H7 (cell line): ENCODE measurements at places on chromosomes 2 and 18. TPM values are rescaled to one million over a fixed set of nuclear protein-coding genes. Genes with fewer than 3 reads are reported as not detected.

Gene PARD6G
- total RNA-seq, result 4.4 and 6.3 TPM in 2 replicates

Gene SNORC
- 1.6 and 5.2 TPM in 2 replicates for total RNA-seq

Gene SLC4A3
- total RNA-seq, result 6.9 and 8.2 TPM in 2 replicates

Gene BOLL
- total RNA-seq, result 0.24 TPM in 1 of 2 replicates, not detected in the other

Gene ABHD1
- 0.55 TPM in 1 of 2 replicates, not detected in the other for total RNA-seq

Gene AMER3
- total RNA-seq, result 0.04 and 0.14 TPM in 2 replicates

Gene IHH
- total RNA-seq, result 1.1 TPM in 2 replicates

Gene HOXD11
- 0.22 TPM in 1 of 2 replicates, not detected in the other for total RNA-seq

Gene POTEJ
- total RNA-seq, result not detected in 2 replicates

Gene SPAG16
- 17.2 and 23.3 TPM in 2 replicates for total RNA-seq

Gene BBS5
- 1.3 and 1.9 TPM in 2 replicates for total RNA-seq

Gene INO80D
- 9.0 and 11.3 TPM in 2 replicates for total RNA-seq

Gene OSR1
- 0.44 TPM in 1 of 2 replicates, not detected in the other for total RNA-seq

Gene CNDP1
- not detected in 2 replicates for total RNA-seq

Gene ZNF519
- 8.3 and 9.5 TPM in 2 replicates for total RNA-seq

Gene CCBE1
- 1.3 and 1.5 TPM in 2 replicates for total RNA-seq

Gene COL4A4
- 0.42 and 0.67 TPM in 2 replicates for total RNA-seq

Gene NXPH2
- 0.55 TPM in 1 of 2 replicates, not detected in the other for total RNA-seq

Gene IGFBP2
- total RNA-seq, result 848 and 859 TPM in 2 replicates

Gene KRTCAP3
- total RNA-seq, result 9.0 and 13.4 TPM in 2 replicates

Gene CYP20A1
- 7.2 and 8.5 TPM in 2 replicates for total RNA-seq

Gene MYOM1
- 0.14 and 0.55 TPM in 2 replicates for total RNA-seq

Gene DIPK1C
- total RNA-seq, result 0.22 TPM in 1 of 2 replicates, not detected in the other

Gene ONECUT2
- total RNA-seq, result 0.62 and 0.89 TPM in 2 replicates

Gene PXDN
- total RNA-seq, result 102 and 124 TPM in 2 replicates

Gene RTP5
- total RNA-seq, result not detected in 2 replicates

Gene NCL
- 148 and 278 TPM in 2 replicates for total RNA-seq

Gene ABCG5
- total RNA-seq, result not detected in 2 replicates

Gene FAM110C
- total RNA-seq, result 2.0 and 2.3 TPM in 2 replicates

Gene LDAH
- 22.5 and 25.4 TPM in 2 replicates for total RNA-seq

Gene IL1RL2
- total RNA-seq, result not detected in 2 replicates

Gene G6PC2
- total RNA-seq, result not detected in 2 replicates

Gene LONRF2
- 0.04 TPM in 1 of 2 replicates, not detected in the other for total RNA-seq

Gene XIRP2
- total RNA-seq, result not detected in 2 replicates

Gene SCYGR1
- total RNA-seq, result not detected in 2 replicates

Gene HPCAL1
- total RNA-seq, result 21.8 and 22.0 TPM in 2 replicates

Gene HOXD13
- total RNA-seq, result 0.07 TPM in 1 of 2 replicates, not detected in the other

Gene FOSL2
- 3.5 and 4.1 TPM in 2 replicates for total RNA-seq

Gene PNPT1
- total RNA-seq, result 37.5 and 45.2 TPM in 2 replicates

Gene SH2D6
- not detected in 2 replicates for total RNA-seq

Gene UGT1A5
- not detected in 2 replicates for total RNA-seq

Gene LRRTM4
- 3.6 and 5.7 TPM in 2 replicates for total RNA-seq

Gene DBI
- total RNA-seq, result 94.0 and 97.5 TPM in 2 replicates

Gene RPRM
- 84.1 and 92.3 TPM in 2 replicates for total RNA-seq

Gene IGFBP5
- 2.9 and 10.2 TPM in 2 replicates for total RNA-seq

Gene NR4A2
- total RNA-seq, result 0.37 and 0.45 TPM in 2 replicates

Gene PDE1A
- total RNA-seq, result 0.10 TPM in 1 of 2 replicates, not detected in the other

Gene CHRNG
- total RNA-seq, result not detected in 2 replicates

Gene KDM3A
- 10.3 and 14.5 TPM in 2 replicates for total RNA-seq

Gene TEKT4
- not detected in 2 replicates for total RNA-seq

Gene UGT1A4
- total RNA-seq, result 0.07 TPM in 1 of 2 replicates, not detected in the other

Gene PLGLB2
- total RNA-seq, result not detected in 2 replicates

Gene MAP3K19
- not detected in 2 replicates for total RNA-seq

Gene NAT8
- not detected in 2 replicates for total RNA-seq

Gene CLEC4F
- total RNA-seq, result not detected in 2 replicates
